ENCODE measurements at places on chromosomes 6 and 20.

GRCh38 chr6:128161839-128162238, 261.0 kb upstream of the THEMIS start:
- DNase-seq = no peak

DNA sequence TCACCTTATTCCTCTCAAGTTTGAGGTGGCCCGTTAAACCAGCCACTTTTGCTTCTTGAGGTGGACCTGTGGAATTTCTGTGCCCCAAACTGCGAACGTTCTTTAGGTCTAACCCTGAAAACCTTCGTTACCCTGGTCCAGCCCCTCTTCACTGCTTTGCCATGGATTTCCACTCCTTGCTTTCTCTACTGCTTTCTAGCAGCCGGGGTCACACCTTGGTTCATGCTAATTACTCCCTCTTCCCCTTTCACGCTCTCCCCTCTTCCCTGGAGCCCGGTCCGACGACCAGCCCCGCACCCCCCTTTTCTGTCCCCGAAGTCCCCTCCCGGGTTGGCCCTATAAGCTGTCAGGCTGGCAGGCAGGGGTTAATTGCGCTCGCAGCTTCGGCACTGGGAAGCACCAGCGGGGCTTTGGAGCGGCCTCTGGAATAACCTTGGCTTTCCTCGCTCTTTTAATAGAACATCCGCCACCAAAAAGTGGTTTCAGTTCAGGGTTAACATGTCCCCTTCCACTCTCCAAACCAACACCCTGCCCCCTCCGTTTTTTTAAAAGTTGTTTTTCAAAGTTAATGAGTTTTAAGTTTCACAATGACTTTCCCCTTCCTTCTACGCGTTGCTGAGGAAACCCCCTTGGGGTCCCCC, 1.4 kb upstream of the HIVEP1 start:
- DNase-seq = peak; percentile 47

GRCh38 chr20:45461225-45461624, 8.3 kb upstream of the WFDC2 start:
- no peak for DNase-seq

- DNase-seq = no peak
Measured at GRCh38 chr6:89138173-89138572, 7.7 kb upstream of the PM20D2 start.

- no peak for DNase-seq
Measured at GRCh38 chr6:134034961-134035822, 17.2 kb downstream of the SLC2A12 start.

DNA sequence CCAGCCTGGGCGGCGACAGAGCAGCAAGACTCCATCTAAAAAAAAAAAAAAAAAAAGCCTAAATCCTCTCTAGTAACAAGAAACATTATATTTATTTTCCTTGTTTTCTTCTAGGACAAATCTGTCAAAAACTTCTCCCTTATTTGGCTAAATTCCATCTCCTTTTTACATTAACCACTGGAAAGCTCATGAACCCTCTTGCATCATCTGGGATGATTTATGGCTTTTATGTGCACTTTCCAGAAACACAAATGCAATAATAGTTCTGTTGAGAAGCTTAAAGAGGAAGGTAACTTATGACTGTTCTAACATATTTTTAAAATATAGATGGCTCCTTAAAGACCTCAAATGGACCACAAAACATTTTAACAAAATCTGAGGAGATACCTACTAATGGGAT, 526.1 kb upstream of the SPTLC3 start:
- no peak for DNase-seq

DNA sequence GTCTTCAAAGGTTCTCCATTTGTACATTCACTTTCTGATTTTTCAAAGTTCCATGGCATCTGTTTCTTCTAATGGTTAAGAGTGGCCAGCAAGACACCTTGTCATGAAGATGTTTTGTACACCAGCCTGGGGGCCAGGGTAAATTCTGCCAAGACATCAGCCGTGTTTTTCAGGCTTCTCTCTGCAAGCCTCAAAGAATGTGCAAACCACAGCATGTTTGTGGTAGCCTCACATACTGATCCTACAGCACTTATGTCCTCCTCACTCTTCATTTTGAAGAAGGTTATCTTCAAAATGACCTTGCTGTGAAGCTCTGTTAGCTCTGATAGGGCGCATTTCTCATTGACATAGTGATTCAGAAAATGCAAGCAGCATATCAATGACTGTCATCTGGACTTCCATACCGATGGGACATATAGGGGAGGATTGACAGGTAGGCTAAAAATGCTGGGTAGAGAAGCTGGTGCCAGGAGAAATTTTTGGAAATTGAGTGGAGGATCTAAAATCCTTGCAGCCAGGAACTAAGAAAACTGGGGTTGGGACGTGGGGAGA, 59.3 kb upstream of the SPTLC3 start:
- DNase-seq = no peak

DNA sequence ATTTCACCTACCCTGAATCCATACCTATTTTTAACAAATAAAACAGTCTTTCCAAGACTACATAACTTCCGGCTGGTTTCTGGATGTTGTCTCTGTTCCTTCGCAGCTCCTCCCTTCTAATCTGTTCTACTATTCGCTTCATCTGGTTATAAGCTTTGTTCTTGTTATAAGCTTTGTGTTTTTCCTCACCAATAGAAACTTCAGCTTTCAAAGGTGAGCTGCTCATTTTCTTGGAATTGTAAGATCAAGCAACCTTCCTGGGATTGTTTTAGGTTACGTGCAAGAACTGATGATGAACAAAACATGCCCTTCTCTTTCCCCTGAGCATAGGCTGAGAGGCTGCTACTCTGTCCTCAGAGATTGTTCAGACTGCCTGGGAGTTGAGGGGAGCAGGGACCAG, 2.1 kb downstream of the GFOD1 start:
- no peak for DNase-seq

GRCh38 chr6:74879976-74880375, 325.9 kb downstream of the COL12A1 start:
- no peak for DNase-seq

DNA sequence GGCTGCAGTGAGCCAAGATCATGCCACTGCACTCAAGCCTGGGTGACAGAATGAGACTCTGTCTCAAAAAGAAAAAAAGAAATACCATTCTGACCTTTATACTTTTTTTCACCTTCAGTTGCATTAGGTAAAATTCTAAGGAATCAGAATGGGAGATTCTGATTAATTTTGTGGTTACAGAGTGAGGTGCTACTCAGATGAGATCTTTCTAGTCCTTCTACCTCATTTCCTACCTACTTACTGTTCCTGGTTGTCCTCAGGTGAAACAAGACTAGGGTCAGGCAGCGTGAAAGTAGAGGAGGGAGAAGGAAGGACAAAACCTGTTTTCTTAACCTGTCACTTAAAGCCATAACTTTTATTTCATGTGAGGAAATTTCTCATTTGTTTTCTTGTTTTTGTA, 63.7 kb downstream of the MTFR2 start:
- no peak for DNase-seq

DNA sequence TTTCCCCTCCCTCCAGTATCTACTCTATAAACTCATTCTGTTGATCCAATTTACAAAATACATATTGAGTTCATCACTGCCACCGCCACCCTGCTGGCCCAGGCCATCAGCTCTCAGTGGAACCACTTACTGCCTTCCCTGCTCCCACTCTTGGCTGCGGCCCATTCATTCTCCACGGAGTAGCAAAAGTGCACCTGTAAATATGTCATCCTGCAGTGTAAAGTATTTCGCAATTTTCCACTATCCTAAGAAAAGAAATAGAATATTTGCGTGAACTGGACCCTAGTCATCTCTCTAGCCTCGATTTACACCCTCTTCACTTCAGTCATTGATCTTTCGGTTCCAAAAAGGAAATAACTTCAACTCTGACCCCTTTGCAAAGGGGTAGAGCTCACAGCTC, 258.3 kb upstream of the TFAP2D start:
- no peak for DNase-seq

- DNase-seq = no peak
Measured at GRCh38 chr6:138518054-138518453, 18.8 kb upstream of the NHSL1 start.

DNA sequence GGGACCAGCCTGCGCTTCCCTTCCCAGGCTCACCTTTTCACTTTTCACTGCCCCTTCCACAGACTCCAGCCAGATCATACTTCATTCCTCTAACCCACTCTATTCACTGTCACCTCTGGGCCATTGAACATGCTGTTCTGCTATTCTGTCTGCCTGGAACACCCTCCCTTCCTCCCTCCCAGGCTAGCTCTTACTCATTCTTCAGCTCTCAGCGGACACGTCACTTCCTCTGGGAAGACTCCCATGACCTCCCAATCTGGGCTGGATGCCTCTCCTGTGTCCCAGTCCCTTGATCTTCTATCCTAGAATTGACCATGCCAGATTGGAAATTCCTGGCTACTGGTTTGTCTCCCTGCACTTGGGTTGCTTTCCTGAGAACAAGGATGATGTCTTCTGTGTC, 5.0 kb downstream of the SLC12A5 start:
- no peak for DNase-seq

- DNase-seq = no peak
Measured at GRCh38 chr6:42818878-42819277, 37.0 kb downstream of the BICRAL start.

GRCh38 chr6:105345506-105345905, 57.4 kb downstream of the PREP start:
- DNase-seq = no peak

- no peak for DNase-seq
Measured at GRCh38 chr6:36114798-36115408, 15.4 kb upstream of the MAPK13 start.

GRCh38 chr20:54337144-54337543, 129.3 kb downstream of the PFDN4 start:
- DNase-seq = no peak

DNA sequence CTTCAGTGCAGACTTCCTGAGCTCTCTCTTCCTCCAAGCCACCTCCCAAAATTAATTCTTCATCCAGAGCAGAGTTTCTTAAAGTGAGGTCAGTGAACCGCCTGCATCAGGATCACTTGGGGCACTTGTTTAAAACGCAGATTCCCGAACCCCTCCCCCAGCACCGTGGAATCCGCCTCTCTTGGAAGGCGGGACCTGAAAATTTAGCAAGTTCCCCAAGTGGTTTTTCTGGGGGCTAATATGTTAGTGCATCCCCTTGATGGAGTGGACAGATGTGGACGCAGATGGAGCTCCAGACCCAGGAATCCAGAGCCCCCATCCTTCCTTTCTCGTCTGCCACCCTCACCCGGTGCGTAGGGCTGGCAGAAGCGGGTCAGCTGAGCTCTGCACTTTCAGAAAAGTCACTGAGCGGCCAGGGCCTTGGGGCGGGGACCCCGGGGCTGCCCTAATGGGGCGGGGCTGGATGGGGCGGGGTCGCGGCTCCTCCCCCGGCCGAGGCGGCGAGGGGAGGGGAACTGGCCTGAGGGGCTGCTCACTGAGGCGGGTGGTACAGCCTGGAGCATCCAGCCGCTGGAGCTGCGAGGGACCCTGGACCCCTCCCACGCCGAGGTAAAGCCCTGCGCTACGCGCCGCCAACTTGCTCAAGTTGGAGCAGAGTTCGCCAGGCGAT, at the start of the genes DEFB124 and REM1:
Gene DEFB124, minus strand, starts transcription at position 370 of the 670 bp plus-strand sequence. CDS start 2,114 bp downstream, outside the sequence.
Gene REM1, plus strand, starts transcription at position 531 of the 670 bp plus-strand sequence. CDS start 1,158 bp downstream, outside the sequence.
- DNase-seq = no peak

DNA sequence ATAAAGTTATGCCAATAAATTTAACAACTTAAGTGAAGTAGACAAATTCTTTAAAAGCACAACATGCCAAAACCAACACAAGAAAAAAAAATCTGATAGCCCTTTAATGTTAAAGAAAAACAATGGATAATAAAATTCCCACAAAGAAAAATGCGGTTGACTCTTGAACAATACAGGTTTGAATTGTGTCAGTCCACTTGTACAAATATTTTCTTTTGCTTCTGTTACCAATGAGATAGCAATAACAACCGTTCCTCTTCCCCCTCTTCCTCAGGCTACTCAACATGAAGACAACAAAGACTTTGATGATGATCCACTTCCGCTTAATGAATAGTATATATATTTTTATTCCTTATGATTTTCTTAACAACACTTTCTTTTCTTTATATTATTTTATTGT, 283.9 kb upstream of the MAN1A1 start:
- DNase-seq = no peak

GRCh38 chr6:73231986-73232391, 6.7 kb upstream of the KHDC1L start:
- DNase-seq = no peak

DNA sequence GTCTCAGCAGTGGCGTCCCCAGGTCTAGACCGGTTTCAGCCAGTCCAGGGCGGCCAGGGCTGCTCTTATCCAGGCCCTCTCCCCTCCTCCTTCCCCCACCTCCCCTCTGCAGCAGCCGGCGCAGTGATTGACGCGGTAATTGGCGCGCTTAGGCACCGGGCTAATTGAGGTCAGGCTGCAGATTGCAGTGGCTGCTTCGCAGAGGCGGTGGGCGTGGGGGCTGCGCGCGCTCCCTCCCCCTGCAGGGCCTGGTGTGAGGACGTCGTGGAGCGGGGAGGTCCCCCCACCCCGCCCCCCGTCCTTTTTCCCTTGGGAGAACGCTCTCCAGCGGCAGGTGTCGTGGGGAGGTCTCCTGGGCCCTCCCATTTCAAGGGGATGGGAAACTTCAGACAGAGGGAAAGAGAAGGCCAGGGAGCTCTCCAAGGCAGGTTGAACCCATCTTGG, 70.4 kb upstream of the BLCAP start:
- no peak for DNase-seq

DNA sequence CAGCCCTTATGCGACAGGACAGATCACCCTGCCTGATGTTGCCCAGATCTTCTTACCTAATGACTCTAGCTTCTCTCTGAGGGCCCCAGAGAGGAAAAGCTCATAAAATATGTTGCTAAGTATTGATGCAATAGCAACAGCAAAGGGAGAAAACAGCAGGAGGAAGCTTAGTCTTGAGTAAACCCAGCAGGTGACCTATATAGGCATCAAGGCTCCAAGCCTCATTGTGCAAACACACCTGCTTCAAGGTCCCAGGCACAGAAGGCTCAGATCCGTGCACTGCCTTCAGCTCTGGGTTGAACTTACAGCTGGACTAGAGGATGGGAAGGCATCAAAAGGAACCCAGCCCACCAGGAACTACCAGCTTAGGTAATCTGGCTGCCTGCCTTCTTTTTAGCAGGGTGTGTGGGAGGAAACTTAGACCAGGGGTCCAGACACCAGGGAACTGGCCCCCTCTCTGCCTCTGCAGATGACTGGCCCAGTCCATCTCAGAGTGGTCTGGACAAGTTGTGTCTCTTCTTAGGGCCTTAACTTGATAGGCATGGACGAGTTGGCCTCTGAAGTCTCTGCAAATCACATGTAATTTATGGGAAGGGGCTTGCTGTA, 34.4 kb downstream of the TGM3 start:
- no peak for DNase-seq
